MM.1S (cell line): ENCODE measurements at places on chromosomes 12 and 14.

GRCh38 chr12:87511371-87511770 is 517.8 kb downstream of the C12orf50 start:
- no peaks in the 10 kb centered on the region for H3K36me3 ChIP-seq
- H3K27me3 ChIP-seq, result no peaks in the 10 kb centered on the region
- H3K4me3 ChIP-seq, result no peak overlapping the region
- no peak for DNase-seq

DNA sequence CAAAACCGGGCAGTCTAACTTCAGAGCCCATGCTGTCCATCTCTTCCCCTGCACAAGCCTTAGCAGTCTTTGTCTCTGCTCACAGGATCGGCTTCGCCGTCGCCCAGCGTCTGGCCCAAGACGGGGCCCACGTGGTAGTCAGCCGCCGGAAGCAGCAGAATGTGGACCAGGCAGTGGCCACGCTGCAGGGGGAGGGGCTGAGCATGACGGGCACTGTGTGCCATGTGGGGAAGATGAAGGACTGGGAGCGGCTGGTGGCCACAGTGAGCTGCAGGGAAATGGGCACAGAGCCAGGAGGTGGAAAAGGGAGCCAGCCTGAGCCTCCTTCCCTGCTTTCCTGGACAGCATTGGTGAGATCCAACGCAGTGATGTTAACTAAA is 14.2 kb upstream of the CARMIL3 start:
- H3K36me3 ChIP-seq, result no peaks in the 10 kb centered on the region
- no peak overlapping the region for H3K27ac ChIP-seq
- DNase-seq, result no peak
- no peak overlapping the region for H3K4me3 ChIP-seq
- no peaks in the 10 kb centered on the region for H3K4me1 ChIP-seq
- H3K27me3 ChIP-seq, result no peaks in the 10 kb centered on the region

- H3K27ac ChIP-seq, result no peak overlapping the region
- H3K4me3 ChIP-seq, result no peak overlapping the region
- H3K4me1 ChIP-seq, result no peaks in the 10 kb centered on the region
- DNase-seq, result no peak
- no peaks in the 10 kb centered on the region for H3K27me3 ChIP-seq
These were observed 143.5 kb downstream of the KCNA5 start for GRCh38 chr12:5187136-5187535.

DNA sequence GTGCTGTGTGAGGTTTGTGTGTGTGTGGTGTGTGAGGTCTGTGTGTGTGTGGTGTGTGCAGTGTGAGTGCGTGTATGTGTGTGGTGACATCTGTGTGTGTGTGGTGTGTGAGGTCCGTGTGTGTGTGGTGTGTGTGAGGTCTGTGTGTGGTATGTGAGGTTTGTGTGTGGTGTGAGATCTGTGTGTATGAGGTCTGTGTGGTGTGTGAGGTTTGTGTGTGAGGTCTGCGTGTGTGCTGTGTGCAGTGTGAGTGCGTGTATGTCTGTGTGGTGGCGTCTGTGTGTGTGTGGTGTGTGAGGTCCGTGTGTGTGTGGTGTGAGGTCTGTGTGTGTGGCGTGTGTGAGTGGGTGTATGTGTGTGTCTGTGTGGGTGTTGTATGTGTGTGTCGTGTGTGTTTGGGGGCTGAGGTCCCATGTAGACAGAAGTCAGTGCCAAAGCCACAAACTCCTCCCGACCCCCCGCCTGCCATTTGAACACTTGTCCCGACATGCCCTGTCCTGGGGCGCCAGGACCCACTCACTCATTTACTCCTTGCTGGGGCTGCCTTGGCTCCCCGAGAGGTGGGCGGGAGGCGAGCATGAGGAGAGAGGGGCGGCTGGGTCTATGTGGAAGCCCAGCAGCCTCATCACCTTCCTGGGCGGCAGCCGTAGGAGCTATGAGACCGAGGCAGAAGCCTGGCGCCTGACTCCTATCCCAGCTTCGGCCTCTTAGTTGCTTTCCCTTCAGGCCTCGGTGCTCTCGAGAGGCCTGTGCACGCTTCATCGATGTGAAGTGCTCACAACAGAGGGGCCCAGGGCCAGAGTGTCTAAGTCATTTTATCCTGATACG is 20.5 kb downstream of the RILPL1 start:
- no peak overlapping the region for H3K27ac ChIP-seq
- H3K36me3 ChIP-seq, result no peaks in the 10 kb centered on the region
- H3K4me1 ChIP-seq, result no peaks in the 10 kb centered on the region
- DNase-seq, result no peak

- H3K4me3 ChIP-seq, result no peak overlapping the region
- DNase-seq, result no peak
- H3K36me3 ChIP-seq, result no peaks in the 10 kb centered on the region
- no peak overlapping the region for H3K27ac ChIP-seq
- H3K4me1 ChIP-seq, result no peaks in the 10 kb centered on the region
These were observed 49.7 kb upstream of the TRAF3 start for GRCh38 chr14:102727336-102728095.

GRCh38 chr12:32896432-32897280 is at the start of gene PKP2:
TSS of gene PKP2 (minus strand) at chr12:32896777. CDS start at chr12:32896731, 46 bp downstream.
- peaks cover 3% of the 10 kb centered on the region; the same call in 1 of the 2 replicates for H3K36me3 ChIP-seq
- peak within 1 kb of the TSS; percentile 88 for H3K27ac ChIP-seq
- peak; percentile 91 for DNase-seq
- no peaks in the 10 kb centered on the region for H3K27me3 ChIP-seq
- H3K4me3 ChIP-seq, result peak within 1 kb of the TSS; percentile 86

DNA sequence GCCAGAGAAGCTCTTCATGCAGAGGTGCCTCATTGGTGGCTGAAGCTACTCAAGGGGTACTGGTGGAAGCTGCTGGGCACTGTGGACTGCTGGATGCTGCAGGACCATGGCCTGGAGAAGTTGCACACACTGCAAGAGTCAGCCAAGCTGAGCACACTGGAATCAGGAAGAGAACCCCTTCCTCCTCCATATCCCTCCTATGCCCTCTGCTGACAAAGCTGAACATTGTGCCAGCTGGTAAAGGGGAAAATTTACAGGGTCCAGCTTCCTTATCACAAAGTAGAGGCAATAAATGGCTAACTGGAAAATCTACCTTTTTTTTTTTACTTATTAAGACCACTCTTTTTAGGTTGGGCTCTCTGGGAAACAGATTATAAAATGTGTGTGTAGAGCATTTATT is 6.5 kb downstream of the CCDC175 start:
- DNase-seq, result no peak
- H3K27me3 ChIP-seq, result no peaks in the 10 kb centered on the region
- H3K4me1 ChIP-seq, result no peaks in the 10 kb centered on the region
- H3K27ac ChIP-seq, result no peak overlapping the region
- H3K36me3 ChIP-seq, result no peaks in the 10 kb centered on the region

- no peak overlapping the region for H3K4me3 ChIP-seq
- H3K36me3 ChIP-seq, result no peaks in the 10 kb centered on the region
- no peak overlapping the region for H3K27ac ChIP-seq
- H3K27me3 ChIP-seq, result no peaks in the 10 kb centered on the region
These were observed 11.4 kb downstream of the EIF2S1 start for GRCh38 chr14:67371247-67372148.

DNA sequence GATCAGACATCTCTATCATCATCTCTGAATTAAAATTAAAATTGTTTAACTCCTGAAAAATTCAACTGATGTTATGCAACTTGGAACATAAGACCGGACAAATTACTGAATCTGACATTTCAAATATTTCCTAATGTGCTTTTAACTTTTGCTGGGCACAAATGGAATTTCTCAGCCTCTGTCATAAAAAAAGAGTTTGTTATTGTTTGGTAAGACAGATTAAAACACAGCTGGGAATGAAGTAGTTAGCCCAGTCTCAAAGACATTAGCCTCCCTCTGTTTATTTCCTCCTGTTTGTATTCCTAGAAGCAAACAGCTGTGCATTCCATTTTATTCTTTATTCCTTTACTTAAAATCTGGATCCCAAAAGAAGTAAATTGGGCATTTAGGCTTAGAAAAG is 29.4 kb downstream of the PLEKHA5 start:
- H3K4me1 ChIP-seq, result no peaks in the 10 kb centered on the region
- H3K4me3 ChIP-seq, result no peak overlapping the region
- no peak for DNase-seq
- no peaks in the 10 kb centered on the region for H3K27me3 ChIP-seq
- H3K27ac ChIP-seq, result no peak overlapping the region
- H3K36me3 ChIP-seq, result no peaks in the 10 kb centered on the region

- H3K4me3 ChIP-seq, result no peak overlapping the region
- DNase-seq, result no peak
- H3K4me1 ChIP-seq, result no peaks in the 10 kb centered on the region
These were observed 665.7 kb upstream of the TBX3 start for GRCh38 chr12:115349711-115350110.

DNA sequence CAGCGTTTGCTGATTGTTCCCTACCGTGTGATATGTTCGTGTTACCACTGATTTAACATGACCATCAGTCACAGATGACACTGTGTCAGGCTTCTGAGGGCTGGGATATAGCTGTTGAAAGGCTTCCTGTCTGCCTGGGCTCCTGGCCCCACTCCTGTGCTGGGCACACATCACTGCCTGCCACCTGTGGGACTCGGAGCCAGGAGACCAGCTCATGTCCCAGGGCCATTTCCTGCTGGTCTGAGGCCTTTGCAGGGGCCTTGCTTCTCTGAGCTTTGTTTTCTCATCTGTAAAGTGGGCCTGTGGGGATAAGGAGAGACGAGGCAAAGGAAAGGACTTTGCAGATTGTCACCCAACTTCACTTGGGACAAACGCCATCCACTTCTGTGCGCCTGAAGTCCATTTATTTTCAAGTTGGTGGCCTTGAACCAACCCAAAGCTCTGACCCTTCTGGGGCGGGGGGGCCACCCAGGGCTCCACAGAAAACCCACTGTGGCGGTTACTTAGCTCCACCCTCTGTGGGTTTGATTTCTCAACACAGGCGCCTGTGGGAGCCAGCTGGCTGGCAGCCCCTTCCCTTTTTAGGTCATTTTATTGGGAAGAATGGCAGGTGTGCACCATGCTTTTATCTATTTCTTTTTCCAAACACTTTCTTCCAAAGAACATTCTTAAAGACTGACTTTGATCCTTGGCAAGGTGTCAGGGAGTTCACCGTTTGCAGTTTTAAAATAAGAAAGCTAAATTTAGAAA is 54.1 kb downstream of the BEGAIN start:
- no peak overlapping the region for H3K27ac ChIP-seq
- no peaks in the 10 kb centered on the region for H3K36me3 ChIP-seq
- no peaks in the 10 kb centered on the region for H3K4me1 ChIP-seq
- no peaks in the 10 kb centered on the region for H3K27me3 ChIP-seq
- H3K4me3 ChIP-seq, result no peak overlapping the region

- DNase-seq, result no peak
- H3K4me1 ChIP-seq, result no peaks in the 10 kb centered on the region
- no peak overlapping the region for H3K27ac ChIP-seq
These were observed 56.7 kb upstream of the KCNMB4 start for GRCh38 chr12:70309348-70309747.

- H3K27me3 ChIP-seq, result peaks cover 96% of the 10 kb centered on the region
- no peaks in the 10 kb centered on the region for H3K4me1 ChIP-seq
- DNase-seq, result no peak
- H3K27ac ChIP-seq, result no peak overlapping the region
- H3K4me3 ChIP-seq, result no peak overlapping the region
These were observed 493 bp downstream of the HOXC5 start for GRCh38 chr12:54033106-54033979.

DNA sequence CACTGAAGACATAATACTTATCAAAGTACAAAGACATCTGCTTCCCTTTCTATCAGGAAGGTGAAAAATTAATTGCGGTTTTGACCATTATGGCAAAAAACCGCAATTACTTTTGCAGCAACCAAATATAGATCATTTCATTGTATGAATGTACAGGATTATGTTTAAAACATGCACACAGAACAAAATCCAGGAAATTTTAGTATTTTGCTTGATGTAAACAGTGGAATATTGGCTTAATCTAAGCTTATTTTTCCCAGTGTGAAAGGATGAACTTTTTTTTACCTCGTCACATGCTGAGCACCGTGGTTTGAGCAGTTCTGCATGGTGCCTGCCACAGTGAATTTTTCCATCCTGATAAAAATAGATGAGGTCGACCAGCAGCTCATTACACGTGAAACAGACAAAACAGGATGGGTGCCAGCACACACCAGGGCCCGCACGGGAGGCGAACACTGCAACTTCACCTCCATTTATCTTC is 121.2 kb downstream of the PRICKLE1 start:
- H3K27ac ChIP-seq, result peak overlapping the region; percentile 72; the same call in 1 of the 2 replicates
- peak; percentile 66 for DNase-seq
- no peaks in the 10 kb centered on the region for H3K27me3 ChIP-seq
- no peaks in the 10 kb centered on the region for H3K36me3 ChIP-seq

GRCh38 chr12:65511134-65511834 is 232.8 kb downstream of the MSRB3 start:
- no peaks in the 10 kb centered on the region for H3K36me3 ChIP-seq
- H3K27me3 ChIP-seq, result no peaks in the 10 kb centered on the region
- no peaks in the 10 kb centered on the region for H3K4me1 ChIP-seq
- H3K27ac ChIP-seq, result no peak overlapping the region

GRCh38 chr12:2561367-2561766 is 233.4 kb upstream of the FKBP4 start:
- no peak overlapping the region for H3K27ac ChIP-seq
- no peak overlapping the region for H3K4me3 ChIP-seq
- H3K36me3 ChIP-seq, result no peaks in the 10 kb centered on the region
- DNase-seq, result no peak
- no peaks in the 10 kb centered on the region for H3K4me1 ChIP-seq

DNA sequence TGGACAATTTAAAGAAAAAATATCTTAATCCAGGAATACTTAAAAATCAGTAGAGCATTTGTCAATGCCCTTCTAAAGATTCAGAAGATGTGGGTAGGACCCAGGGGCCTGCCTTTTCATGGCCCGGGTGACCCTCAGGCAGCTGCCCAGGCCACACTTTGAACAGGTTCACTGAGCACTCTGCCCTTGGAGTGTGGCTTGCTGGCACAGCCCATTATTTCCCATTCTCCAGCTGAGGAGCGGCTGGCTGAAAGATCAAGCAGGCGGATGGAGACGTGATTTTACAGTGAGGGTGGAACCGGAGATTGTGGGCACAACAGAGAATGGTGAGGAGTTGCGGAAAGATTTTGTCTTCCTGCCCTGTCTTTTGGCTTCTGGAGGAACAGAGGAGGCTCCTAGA is 7.1 kb upstream of the PRPH start:
- no peak overlapping the region for H3K4me3 ChIP-seq
- no peak for DNase-seq
- H3K27ac ChIP-seq, result no peak overlapping the region
- no peaks in the 10 kb centered on the region for H3K4me1 ChIP-seq
- peaks cover 37% of the 10 kb centered on the region for H3K27me3 ChIP-seq

DNA sequence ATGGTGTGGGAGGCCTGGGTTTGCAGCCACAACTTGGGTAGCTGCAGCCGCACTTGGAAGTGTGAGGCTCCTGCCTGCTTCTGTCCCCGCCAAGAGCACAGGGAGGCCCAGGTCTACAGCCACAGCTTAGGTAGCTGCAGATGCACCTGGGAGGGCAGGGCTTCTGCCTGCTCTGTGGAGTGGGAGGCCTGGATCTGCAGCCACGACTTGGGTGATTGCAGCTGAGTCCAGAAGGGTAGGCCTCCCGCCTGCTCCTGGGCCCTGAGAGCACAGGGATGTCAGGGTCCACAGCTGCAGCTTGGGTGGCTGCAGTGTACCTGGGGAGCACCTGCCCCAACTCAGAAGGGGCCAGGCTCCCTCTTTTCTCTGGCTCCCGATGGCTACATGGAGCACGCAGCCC is 287.3 kb downstream of the AEBP2 start:
- no peak overlapping the region for H3K4me3 ChIP-seq
- no peaks in the 10 kb centered on the region for H3K36me3 ChIP-seq
- H3K27ac ChIP-seq, result no peak overlapping the region
- no peaks in the 10 kb centered on the region for H3K4me1 ChIP-seq
